Endothelial cell (in vitro differentiated cells): ENCODE measurements at places on chromosomes 13 and 19. TPM values are rescaled to one million over a fixed set of nuclear protein-coding genes. Genes with fewer than 3 reads are reported as not detected.

DNA sequence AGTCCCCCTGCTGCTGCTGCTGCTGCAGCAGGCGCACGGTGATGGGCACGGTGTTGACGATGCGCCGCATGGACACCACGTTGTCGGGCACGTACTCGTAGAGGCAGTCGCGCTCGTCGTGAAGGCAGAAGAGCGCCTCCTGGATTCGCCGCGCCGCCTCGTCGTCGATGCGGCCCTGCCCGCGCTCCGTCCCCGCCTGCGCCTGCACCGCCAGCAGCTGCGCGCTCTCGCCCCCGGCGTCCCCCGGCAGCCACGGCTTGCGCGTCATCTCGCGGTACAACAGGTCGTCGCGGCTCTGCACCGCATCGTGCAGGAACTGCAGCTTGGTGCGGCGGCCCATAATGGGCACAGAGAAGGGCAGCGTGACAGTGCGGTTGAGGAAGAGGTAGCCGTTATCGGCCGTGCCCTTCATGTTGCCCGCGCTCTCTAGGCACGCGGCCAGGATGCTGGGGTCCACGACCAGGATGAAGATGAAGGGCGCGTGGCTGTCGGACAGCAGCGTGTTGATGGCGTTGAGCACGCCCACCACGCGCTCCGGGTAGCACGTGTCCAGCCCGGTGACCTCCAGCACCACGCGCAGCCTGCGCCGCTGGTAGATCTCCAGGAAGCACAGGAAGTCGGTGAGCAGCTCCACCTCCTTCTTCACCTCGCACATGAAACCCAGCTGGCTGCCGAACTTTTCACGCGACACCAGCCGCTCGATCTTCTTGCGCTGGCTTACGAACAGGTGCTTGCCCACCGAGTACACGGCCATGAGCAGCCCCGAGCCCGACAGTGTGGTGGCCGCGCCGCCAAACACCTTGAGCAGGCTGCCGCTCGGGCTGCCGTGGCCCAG, 8.1 kb downstream of the NKPD1 start:
- no peak for DNase-seq

- peak; percentile 48 for DNase-seq
These were observed 2.4 kb upstream of the RGL3 start for GRCh38 chr19:11421371-11422098.

DNA sequence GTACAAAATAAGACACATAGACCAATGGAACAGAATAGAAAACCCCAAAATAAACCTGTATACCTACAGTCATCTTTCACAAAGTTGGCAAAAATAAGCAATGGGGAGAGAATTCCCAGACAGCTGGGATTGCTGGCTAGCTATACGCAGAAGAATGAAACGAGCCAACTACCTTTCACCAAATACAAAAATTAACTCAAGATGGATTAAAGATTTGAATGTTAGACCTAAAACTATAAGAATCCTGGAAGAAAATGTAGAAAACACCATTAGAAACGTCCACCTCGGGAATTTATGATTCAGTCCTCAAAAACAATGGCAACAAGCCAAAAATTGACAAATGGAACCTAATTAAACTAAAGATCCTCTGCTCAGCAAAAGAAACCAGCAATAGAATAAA, 408.1 kb upstream of the SLITRK1 start:
- no peak for DNase-seq

DNA sequence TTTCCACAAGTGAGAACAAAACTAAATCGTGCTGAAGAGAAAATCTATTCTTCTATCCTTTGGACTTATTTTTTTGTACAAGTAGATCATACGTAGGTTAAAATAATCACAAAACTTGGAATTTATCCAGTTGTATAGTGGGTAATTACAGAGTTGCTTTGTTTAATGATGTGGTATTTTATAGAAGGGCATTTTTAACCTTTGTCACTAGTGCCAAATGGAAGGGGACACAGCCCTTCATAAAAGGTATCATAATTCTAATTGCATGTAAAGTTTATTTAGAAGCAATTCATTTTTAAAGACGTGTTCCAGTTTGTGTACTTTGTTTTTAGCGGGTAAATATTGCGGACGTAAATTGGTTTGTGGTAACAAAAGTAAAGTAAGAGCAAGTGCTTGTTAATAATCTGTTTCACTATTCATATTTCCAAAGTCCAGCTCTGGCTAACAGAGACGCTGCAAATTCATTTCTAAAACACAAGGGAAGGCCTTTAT, 99.5 kb downstream of the ERCC5 start:
- no peak for DNase-seq

DNA sequence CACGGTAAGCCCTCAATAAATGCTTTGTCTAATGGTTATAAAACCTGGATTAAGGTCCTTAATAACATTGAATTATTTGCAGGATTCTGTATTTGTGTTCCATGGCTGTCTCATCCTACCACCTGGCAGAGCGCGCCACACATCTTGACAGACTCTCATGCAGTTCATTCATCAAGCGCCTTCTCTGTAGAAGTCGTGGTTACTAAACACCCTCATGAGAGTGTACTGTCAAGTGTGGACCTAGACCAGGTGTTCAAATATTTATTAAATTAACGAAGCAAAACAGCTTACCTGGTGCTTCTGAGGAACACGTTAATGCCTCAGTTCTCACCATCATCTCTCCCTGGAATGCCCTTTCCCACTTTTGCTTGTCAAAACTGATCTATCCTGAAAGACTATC, 13.1 kb upstream of the FBXL3 start:
- no peak for DNase-seq

DNA sequence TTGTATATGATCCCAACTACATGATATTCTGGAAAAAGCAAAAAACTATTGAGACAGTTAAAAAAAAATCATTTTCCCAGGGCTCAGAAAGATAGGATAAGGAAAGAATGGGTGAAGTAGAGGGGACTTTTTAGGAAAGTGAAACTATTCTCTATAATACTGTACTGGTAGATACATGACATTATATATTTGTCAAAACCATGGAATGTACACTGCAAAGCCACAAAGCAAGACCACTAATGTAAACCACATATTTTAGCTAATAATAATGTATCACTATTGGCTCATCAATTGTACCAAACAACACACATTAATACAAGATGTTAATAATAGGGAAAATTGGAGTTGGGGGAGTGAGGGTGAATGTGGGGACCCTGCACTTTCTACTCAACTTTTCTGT, 182.6 kb downstream of the EFNB2 start:
- no peak for DNase-seq

DNA sequence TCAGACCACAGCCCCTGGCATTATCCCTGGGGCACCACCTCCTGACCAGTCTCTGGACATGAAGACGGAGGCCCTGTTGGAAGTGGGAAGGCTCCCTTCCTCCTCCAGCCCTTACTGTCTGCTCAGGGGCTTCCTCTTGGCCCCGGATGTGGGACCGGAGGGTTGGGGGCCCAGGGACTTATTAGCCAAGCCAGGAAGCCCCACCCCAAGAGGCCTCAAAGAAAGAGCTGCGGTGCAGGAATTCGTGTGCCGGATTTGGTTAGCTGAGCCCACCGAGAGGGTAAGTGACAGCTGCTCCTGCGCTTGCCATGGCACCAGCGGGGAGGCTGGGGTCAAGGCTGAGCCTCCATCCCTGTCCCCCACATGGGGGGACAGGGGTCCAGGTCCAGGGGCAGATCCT, at the start of gene RETN:
Gene RETN, plus strand, starts transcription at position 208 of the 400 bp plus-strand sequence. CDS start 278 bp downstream, outside the sequence.
- DNase-seq: no peak

- DNase-seq: no peak
These were observed 11.2 kb downstream of the ARHGAP33 start for GRCh38 chr19:35786299-35787160.

DNA sequence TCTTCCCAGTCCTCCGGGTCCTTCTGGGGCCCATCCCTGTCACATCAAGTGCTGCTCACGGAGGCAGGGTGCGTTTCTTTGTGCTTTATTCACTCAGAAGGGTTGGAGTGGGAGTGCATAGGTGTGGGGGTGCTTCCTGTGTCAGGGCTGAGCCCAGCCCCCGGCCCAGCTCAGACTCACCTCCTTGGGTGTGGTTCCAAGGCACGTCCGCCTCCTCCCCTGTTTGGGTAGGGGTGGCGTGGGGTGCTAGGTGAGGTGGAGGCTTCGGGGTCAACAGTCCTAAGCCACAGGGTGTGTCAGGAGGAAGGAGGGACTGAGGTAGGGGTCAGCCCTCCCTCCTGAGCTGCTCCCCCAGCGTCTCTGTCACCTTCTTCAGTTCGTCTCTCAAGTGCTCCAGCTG, 3.1 kb downstream of the CCER2 start:
- no peak for DNase-seq

DNA sequence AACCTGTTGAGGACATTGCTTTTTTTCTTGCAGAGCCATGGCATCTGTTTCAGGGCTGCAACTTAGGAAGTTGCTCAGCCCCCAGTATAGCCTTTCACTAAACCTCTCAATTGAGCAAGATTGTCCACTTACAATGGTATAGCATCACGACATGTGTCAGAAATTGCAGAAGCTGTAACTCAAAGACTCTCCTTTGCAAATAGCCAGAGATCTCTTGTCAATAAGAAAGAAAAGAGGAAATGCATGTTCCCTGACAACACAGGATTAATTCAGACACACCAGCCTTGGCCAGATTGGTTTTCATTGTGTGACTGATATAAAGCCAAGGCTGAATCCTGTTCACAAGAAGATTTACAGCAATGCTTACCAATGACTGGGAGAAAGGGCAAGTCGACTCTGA, 38.7 kb upstream of the CYSLTR2 start:
- DNase-seq: no peak

- DNase-seq: no peak
These were observed 900 bp downstream of the MCEMP1 start for GRCh38 chr19:7677669-7678311.

DCT gene
- not detected for total RNA-seq

SHISA7 gene
- total RNA-seq: not detected

MEX3D gene
- 73.4 TPM for total RNA-seq

GDF15 gene
- total RNA-seq: 1.3 TPM

FUT3 gene
- 1.4 TPM for total RNA-seq

CYP2A6 gene
- not detected for total RNA-seq

C13orf46 gene
- 1.5 TPM for total RNA-seq

ZNF665 gene
- 3.8 TPM for total RNA-seq

MEDAG gene
- 0.77 TPM for total RNA-seq

RUBCNL gene
- total RNA-seq: 0.31 TPM

ADGRE3 gene
- not detected for total RNA-seq

ACP5 gene
- 0.95 TPM for total RNA-seq

GPC6 gene
- total RNA-seq: 16.1 TPM

MAP4K1 gene
- total RNA-seq: 7.5 TPM
